ENCODE measurements at places on chromosomes 7 and 10. TPM values are rescaled to one million over a fixed set of nuclear protein-coding genes. Genes with fewer than 3 reads are reported as not detected.

EIF5AL1 gene
- total RNA-seq, result 1.0 TPM

MYPN gene
- total RNA-seq, result 3.6 TPM

HTR5A gene
- not detected for total RNA-seq

OR2A1 gene
- not detected for total RNA-seq

LDB3 gene
- total RNA-seq, result not detected

- peak; percentile 15 for DNase-seq
These were observed 61.7 kb upstream of the NPTX2 start for GRCh38 chr7:98555403-98555802.

- no peak for DNase-seq
These were observed 88.8 kb downstream of the FOXL3 start for GRCh38 chr7:378551-379455.

DNA sequence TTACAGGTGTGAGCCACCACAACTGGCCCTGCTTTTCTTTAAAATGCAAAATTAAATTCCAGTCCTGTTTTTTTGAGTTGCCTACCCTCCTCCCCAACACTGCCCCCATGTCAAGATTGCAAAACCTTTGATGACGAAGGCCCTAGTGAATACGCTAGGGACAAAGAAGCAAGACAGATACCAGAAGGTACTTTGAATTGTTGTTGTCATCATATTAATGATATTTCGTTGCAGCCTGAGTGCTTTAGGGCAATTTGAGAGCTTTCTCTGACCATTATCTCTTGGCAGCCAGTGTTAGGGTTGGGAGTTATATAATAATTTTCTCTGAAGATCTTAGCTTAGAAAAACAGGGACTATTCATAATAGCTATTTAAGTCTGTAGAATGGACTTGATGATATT, 7.1 kb downstream of the CCSER2 start:
- DNase-seq, result no peak

GRCh38 chr10:59181668-59182067, 5.2 kb downstream of the PHYHIPL start:
- DNase-seq, result peak; percentile 48

DNA sequence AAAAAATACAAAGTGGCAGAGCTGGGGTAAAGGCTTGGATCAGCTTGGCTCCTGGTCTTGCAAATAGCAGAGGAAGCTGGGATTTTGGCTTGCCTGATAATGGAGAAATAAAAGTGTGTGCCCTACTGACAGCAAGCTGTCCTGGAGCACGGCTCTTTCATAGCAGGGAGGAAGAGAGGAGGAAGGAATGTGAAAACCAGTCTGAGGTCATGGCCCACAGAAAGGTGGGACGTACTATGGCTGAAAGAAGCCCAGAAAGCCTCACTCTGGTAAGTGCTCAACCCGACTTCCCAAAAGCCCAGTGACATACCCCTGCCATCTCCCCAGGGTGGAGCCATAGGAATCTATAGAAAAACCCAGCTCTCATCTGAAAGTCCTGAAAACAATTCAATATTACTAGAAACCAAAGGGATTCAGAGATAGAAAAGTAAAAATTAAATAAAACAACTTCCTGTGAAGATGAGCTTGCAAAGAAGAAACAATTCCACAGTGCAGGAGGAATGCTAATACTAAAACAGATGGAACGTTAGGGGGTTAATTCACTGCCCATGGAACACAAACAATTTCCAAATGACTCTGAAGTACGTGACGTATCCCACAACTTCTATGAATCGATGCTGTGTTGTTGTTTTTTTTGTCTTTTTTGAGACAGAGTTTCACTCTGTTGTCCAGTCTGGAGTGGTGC, 246.7 kb upstream of the PTN start:
- no peak for DNase-seq

GRCh38 chr7:114478384-114478783, 63.8 kb downstream of the FOXP2 start:
- DNase-seq, result no peak

All from HT1080 (cell line).